ENCODE measurements at places on chromosomes 13 and 19.

DNA sequence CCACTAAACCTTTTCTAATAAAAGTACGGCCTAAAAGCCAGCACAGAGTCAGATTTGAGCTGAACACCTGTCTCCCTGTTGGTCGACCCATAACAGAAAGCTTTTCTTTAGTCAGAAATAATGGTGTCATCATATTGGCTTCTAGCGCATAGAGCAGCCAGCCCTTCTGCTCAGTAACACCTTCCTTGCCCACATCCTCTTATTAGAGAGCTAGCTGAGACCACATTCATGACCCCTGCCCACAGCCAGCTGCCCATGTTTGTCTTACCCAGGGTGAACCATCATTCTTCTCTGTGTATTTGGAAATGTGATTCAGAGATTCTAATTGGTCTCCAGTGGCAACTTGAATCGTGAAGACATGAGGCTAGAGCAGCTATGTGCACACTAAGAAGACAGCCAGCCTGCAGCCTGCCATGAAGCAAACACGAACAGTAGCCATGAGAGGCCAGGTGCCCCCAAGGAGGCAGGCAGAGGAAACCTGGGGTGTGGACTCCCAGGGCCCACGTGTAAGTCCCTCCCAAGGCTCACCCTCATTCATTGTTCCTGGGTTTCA is 82.3 kb upstream of the PDCD5 start:
- DNase-seq: no peak

- no peak for DNase-seq
Measured at GRCh38 chr19:45147835-45148676, 12.7 kb downstream of the NKPD1 start.

- no peak for DNase-seq
Measured at GRCh38 chr19:6608940-6609339, 18.0 kb upstream of the CD70 start.

DNA sequence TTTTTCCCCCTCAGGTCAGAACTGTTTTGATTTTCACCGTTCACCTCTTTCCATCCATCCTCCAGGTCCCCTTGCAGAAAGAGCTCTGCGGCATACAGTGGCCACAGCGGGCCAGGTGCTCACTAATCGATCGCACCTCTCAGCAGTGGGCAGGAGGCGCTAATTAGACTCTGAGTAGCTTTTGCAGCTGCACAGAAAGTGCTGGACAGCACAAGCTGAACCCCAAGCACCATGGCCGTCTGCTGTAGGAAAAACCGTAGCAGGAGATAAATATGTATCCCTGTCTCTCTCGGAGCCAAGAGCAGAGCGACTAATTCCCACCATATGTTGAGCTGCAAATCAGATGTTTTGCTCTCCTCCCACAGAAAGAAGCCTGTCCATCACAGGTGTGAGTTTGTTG is 54.4 kb downstream of the PEX11G start:
- DNase-seq: no peak

DNA sequence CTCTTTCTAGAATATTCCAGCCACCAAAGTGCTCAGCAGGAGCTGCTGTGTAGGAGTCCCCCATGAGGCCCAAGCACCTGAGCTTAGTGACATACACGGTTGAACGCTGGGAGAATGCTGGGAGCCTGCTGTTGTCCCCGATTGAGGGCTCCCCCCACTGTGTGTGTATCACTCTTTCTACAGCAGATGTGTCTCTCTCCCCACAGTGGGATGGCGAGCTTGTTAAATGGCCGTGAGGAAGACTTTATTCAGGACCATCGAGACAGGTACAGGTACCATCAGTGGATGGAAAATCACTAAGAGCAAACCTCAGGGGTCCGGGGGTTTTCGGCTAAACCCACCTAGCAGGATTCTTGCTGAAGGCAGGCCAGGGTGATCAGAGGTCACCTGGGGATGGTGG is 22.7 kb downstream of the EPN1 start:
- no peak for DNase-seq

GRCh38 chr13:97322740-97323342 is 100.7 kb downstream of the MBNL2 start:
- DNase-seq: no peak

- no peak for DNase-seq
Measured at GRCh38 chr13:94595001-94595949, 677 bp downstream of the TGDS start.

GRCh38 chr19:32407004-32407992 is 1.7 kb downstream of the DPY19L3 start:
- no peak for DNase-seq

- no peak for DNase-seq
Measured at GRCh38 chr19:48310227-48310626, 15.1 kb upstream of the EMP3 start.

DNA sequence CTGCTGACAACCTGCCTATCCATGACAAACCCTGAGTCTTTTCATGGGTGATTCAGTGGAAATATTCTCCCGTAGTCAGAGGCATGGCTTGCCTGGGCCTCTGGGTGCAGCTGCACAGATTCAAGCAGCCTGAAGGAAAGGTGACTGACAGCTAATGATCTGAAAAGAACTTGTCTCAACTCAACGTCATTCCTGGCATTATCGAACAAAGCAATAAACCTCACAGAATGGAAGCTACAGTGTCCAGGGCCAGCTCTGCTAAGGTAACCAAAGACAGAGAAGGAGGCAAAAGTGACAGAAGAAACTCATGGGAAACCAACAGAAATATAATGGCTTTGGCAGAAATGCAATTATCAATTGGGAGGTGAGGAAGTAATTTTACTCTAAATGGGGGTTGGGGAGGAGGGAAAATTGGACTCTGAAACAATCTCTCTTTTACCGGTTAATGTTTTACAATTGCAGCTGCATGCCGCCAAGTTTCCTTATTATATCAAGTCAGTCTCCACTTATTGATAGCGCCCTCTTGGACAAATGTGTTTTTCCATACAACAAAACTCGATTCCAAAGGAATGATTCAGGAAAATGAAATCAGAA is 12.9 kb downstream of the STARD13 start:
- DNase-seq: no peak

DNA sequence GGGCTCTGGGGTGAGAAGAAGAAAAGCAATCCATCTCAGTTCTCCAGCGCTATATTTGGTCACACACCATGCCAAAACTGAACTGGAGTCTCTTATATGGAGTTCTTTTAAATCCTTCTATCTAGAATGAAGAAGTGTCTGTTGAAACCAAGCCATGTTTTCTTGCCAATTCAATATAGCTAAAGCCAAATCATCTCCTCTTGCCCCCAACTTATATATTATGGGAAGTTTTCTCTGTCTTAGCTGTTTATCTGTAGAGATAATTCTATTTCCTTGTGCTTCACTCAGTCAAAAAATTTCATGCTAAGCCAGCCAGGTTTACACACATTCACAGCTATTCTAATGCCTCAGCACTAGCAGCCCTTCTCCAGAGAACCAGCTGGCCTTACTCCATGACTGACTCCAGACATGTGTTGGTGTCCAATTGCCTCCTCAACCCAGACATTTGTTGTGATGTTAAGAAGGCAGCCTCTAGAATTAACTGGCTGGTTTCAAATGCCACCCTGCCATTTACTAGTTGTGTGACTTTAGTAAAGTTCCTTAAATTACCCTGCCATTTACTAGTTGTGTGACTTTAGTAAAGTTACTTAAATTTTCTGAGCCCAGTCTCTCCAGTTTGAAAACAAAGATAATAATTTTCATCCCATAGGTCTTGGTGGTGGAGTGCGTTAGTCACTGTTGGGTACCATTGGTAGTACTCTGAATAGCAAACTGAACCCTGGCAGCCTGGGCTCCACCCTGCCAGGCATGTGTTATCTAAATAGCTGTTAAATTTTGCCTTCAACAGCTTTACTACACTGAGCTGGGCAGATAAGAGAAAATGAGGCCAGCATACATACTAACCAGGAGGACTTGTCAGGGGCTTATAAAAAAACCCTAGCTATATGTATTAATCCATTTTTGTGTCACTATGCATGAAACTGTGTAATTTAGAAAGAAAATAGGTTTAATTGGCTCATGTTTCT is 525.1 kb downstream of the LMO7 start:
- DNase-seq: no peak

GRCh38 chr19:14530005-14530348 is 583 bp downstream of the TECR start:
- no peak for DNase-seq

DNA sequence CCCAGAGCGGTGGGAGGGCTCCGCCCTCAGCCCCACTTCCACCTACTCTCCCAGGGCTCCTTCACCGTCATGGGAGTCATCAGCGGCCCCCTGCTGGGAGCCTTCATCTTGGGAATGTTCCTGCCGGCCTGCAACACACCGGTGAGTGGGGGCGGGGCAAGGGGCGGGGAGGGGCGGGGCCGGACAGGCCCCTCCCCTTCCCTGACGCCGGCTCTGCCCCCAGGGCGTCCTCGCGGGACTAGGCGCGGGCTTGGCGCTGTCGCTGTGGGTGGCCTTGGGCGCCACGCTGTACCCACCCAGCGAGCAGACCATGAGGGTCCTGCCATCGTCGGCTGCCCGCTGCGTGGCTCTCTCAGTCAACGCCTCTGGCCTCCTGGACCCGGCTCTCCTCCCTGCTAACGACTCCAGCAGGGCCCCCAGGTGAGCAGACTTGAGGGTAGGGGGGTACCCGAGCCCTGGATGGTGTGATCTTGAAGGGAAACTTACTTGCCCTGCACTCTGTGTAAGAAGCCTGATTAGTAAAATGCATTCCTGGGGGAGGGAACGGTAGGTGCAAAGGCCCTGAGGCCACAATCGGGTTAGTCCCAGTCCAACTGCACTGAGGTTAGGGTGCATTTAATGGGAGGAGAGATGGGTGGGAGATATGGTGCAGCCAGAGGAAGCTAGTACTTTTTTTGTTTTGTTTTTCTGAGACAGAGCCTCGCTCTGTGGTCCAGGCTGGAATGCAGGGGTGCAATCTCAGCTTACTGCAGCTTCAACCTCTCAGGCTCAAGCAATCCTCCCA is 12.1 kb downstream of the SLC5A5 start:
- no peak for DNase-seq

- peak; percentile 89 for DNase-seq
Measured at GRCh38 chr19:17469481-17470067, 750 bp upstream of the SLC27A1 start.

- DNase-seq: no peak
Measured at GRCh38 chr19:52664461-52664860, 26.3 kb upstream of the ZNF83 start.

GRCh38 chr13:25802579-25802978 is 249.2 kb downstream of the SHISA2 start:
- DNase-seq: no peak

GRCh38 chr19:50777830-50778303 is 7.6 kb downstream of the GPR32 start:
- DNase-seq: no peak

GRCh38 chr19:2044709-2045500 is 6.1 kb downstream of the MKNK2 start:
- DNase-seq: no peak

DNA sequence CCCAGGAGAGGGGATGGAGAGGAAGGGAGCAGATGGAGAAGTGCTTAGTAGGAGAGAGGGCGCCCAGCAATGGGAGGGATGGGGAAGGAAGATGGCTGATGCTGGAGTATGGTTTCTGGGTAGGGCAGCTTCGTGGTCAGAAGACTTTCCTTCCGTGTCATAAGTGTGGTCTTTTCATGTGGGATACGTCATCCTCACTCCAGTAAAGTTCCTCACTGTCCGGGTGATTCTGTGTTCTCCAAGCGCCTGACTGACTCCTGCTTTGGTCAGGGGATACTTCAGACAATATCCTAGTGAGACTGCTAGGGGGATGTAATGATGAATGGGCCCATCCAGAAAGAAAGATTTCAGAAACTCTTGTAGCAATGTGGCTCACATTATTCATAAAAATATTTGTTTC is 3.9 kb upstream of the OR10H3 start:
- no peak for DNase-seq

DNA sequence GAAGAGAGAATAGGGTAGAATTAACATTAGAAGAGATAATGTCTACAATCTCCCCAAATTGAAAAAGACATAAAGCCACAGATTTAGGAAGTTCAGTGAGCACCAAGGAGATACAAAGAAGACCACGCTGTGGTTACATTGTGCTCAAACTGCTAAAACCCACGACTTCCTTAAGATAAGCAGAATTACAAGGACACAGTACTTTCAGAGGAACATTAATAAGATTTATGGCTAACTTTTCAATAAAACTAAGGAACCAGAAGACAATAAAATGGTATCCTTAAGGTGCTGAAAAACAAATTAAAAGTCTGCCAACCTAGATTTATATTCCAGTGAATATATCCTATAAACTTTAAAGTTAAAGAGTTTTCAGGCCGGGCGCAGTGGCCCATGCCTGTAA is 7.4 kb upstream of the IL17D start:
- no peak for DNase-seq

DNA sequence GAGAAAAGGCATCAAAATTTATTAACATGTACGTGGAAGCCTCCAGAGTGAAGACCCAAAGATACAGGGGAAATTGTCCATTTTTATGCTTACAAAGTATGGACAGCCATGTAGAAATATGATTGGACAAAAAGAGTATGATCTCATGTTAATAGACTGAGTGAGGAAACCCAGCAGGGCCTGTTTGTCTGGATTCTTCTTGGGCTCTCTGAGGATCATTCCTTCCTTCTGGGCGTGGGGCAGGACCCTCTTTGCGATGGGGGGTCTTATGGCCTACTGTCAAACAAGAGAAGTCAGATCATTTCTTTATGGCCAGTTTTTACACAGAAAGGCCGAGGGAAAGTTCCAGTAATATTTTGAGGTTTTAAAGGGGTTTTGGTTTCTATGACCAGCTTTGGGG is 110.8 kb downstream of the ESD start:
- DNase-seq: no peak

DNA sequence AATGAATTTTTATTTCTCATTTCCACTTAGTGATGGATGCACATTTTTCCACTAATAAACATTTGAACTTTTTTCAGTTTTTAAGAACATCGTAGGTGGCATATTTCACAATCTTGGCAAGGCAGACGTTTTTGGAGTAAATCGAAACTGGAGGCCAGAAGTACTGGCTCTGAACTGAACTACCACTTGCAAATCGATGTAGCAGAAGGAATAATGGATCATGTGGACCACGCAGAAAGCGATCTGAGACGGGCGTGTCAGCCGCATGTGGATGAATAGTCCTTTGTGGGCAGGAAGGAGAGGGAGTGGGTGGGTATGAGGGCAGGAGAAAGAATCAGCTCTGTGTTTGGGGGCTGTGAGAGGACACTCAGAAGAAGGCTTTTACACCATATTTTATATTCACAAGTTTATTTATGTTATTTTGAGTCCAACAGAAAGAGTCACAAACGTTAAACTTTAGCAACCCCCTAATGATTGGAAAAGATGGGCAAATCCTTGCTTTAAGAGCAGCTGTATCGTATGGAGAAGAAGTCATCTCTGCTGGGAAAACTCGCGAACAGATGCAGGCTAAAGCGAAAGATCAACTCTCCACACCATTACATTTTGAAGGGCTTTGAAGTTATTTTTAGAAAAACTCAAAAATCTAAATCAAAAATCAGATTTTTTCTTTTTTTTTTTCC is 90.5 kb downstream of the COL4A2 start:
- DNase-seq: no peak

DNA sequence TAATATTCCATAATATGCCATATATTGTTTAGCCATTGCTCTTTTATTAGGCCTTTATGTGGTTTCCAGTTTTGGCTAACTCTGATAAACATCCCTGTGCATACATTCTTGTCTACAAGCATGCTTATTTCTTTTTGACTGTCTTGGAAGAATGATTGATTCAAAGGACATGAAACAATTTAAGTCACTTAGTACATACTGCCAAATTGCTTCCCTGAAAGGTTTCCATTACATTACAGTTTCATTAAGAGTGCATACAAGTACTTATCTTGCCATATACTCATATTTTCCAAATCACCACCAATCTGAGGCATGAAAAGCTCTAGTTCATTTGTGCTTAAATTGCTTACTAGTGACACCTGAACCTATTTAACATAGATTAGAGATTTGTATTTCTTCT is 113.9 kb downstream of the OXGR1 start:
- no peak for DNase-seq

- DNase-seq: no peak
Measured at GRCh38 chr19:33203529-33203928, 9.4 kb downstream of the LRP3 start.

Data from activated CD8-positive, alpha-beta memory T cell treated with anti-CD3 and anti-CD28 coated beads for 1 hour (primary cell).